ENCODE measurements at places on chromosomes 11 and 22. TPM values are rescaled to one million over a fixed set of nuclear protein-coding genes. Genes with fewer than 3 reads are reported as not detected.

GRCh38 chr11:41458641-41459040 is 811 bp downstream of the LRRC4C start:
- no peak for DNase-seq

- DNase-seq, result no peak
Observed at GRCh38 chr22:33887173-33887572, 33.1 kb downstream of the LARGE1 start.

DNA sequence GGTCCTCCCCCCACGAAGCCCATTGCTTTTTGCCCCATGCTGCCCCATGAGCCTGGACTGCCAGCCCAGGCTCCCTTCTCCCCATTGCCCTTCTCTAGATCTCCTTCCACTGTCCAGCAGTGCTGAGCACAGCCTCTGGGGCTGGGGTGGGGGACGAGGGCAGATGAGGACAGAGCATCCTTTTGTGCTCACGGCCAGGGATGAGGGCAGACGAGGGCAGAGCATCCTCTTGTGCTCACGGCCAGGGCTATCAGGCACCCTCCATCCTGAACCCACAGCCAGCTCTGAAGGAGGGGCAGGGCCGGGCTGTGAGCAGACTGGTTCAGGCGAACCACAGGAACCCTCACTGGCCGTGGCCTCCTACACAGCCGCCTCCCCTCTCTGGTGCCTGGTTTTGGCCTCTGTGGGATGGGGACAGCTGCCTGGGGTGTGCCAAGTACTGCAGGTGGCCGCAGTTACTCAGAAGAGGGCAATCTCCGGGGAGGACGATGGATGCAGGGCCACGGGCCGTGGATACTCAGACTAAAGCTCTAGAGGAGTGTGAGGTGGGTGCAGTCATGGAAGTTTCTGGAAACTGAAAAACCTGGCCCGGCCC is 1258.8 kb downstream of the BRD1 start:
- no peak for DNase-seq

DNA sequence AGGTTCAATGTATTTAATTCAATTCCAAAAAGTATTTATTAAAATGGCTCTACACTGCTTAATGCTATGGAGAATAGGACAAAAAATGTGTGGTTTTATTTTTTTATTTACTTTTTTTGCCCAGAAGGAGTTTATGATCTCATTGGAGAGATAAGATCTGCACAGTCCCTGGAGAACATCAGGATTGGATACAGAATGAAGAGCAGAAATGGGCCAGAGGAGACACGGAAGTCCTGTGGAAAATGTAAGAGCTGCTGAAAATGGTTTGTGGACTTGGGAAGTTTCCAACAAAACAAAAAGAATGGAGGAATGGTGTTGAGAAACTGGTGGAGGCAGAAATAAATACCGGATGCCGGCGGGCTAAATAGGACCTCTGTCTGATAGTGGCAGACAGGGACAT is 554.6 kb downstream of the OPCML start:
- DNase-seq, result no peak

GRCh38 chr11:19848219-19848618 is 135.6 kb downstream of the NAV2 start:
- DNase-seq, result no peak

Gene NLRP6
- 6.9 TPM for total RNA-seq
